Retinal pigment epithelial cell (primary cell): ENCODE measurements at places on chromosomes 5 and 9.

DNA sequence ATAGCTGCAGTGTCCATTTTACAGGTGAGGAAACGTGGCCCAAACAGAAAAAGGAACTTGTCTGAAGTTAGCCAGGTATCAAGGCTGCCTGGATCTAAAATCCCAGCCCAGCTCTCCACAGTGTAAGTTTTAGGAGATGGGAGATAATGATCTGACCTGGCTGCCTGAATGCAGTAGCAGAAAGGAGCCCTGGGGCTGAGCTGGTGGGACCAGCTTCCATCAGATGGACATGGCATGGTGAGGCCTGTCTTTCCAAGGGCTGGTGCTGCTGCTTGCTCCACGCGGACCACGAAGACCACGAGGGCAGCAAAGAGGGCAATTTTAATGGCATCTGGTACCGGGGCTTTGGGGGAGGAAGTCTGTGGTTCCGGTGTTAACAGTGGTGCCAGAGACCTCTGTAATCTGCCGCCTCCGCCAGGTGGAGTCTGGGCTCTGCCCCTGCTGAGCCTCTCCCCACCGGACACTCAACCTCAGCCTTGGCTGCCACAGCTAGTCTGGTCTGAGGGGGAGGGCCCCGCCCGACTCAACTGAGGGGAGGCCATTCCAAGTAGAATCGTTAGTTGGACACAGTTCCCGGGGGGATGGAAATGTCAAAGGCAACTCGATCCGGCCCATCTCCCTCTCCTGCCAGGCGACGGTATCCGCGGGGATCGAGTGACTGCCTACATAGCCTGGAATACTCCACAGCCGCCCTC is 650 bp downstream of the MYORG start:
- no peak for DNase-seq

DNA sequence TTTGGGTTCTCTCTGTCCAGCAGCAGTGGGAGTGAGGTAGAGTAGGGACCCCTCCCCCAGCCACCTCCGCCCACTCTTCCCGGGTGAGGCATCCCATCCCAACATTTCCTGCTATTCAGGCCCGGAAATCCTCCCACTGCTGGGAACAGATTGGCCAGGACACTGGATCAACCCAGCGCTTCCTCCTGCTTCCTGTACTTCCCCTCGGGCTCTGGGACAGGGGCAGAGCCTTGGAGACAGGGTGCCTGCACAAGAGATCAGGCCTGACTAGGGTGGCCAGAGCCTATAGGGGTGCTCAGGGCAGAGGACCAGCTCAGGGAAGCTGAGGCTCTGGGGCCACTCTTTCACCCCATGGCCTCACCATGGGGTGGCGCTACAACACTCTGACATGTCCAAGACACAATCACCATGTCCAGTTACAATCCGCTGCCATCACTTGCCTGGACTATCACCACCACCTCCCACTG is 14.5 kb downstream of the SH2D3C start:
- DNase-seq, result no peak

- DNase-seq, result no peak
These were observed 37.3 kb downstream of the PCDH1 start for GRCh38 chr5:141840826-141841360.

DNA sequence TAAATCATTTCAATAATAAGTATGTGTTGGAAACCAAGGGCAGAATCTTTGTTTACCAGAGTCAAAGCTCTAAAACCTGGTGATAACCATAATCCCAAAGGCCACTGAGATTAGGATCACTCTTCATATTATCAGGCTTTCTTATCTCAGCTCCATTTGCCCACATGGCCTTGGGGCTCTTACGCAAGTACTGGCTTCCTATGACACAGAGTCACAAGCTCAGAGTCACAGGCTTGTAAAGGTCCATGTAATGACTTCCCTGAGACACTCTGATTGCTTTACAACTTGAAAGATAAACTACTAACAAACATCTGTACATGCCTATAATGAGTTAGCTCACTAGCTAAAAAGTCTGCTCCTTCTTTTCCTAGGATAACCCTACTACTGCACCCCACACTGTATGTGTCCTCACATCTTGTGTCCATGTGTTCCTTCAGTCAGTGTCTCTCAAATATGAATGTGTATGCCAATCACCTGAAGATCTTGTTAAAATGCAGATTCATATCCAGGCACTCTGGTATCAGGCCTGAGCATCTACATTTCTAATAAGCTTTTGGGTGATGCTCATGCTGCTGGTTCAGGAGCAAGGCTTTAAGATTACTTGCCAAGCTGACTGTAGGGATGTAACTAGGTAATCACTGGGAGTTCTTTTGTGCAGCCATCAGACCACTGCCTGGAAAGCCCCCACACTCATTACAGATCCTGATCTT is 28.4 kb downstream of the SEMA6A start:
- no peak for DNase-seq

- DNase-seq, result no peak
These were observed 1829.6 kb upstream of the NUDT12 start for GRCh38 chr5:105392122-105392709.

DNA sequence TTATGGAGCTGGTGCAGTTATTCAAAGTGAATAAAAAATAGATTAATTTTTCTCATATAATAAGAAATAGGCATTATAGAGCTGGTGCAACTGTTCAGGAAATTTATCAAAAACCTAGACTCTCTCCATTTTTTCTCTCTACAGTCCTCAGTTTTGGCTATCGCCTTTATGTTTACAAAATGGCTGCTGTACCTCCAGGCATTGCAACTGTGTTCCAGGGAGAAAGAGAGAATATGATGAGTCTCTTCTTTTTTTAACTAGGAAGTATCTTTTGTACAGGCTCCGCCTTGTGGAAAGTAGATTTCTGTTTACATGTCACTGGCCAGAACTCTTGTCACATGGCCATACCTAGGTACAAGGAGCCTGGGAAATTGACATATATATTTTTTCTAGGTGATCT is 3.1 kb upstream of the TGFBR1 start:
- DNase-seq, result no peak

DNA sequence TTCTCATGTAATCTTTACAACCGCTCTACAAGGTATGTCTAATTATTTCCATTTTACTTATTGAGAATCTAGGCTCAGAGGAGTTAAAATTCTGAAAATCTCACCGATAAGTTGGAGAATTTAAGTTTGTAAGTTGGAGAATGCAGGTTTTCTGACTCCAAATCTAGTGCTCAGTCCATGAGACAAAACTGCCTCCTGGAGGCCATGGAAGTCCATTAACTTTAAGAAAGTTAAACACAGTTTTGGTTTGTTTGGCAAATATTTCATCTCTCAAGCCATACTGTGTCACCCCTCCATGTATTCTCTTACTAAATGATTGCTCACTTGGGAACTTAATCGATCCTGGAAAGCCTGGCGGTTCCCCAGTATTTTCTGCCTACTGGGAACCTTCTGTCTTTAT is 52.6 kb downstream of the INIP start:
- no peak for DNase-seq

DNA sequence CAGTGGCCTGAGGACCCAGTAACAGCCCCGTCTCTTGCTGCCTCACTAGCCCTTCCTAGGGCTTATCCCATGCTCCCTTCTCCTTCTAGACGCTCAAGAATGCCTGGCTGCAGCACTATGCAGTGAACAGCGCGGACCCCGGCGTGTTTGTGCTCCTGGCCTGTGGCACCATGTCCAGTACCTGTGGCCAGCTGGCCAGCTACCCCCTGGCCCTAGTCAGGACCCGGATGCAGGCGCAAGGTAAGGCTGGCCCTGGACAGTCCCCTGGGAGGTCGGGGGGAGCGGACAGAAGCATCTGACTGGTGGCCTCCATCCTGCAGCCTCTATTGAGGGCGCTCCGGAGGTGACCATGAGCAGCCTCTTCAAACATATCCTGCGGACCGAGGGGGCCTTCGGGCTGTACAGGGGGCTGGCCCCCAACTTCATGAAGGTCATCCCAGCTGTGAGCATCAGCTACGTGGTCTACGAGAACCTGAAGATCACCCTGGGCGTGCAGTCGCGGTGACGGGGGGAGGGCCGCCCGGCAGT is 20.5 kb downstream of the PTGES2 start:
- no peak for DNase-seq

GRCh38 chr9:135067096-135067710 is 20.3 kb upstream of the OLFM1 start:
- DNase-seq, result no peak

DNA sequence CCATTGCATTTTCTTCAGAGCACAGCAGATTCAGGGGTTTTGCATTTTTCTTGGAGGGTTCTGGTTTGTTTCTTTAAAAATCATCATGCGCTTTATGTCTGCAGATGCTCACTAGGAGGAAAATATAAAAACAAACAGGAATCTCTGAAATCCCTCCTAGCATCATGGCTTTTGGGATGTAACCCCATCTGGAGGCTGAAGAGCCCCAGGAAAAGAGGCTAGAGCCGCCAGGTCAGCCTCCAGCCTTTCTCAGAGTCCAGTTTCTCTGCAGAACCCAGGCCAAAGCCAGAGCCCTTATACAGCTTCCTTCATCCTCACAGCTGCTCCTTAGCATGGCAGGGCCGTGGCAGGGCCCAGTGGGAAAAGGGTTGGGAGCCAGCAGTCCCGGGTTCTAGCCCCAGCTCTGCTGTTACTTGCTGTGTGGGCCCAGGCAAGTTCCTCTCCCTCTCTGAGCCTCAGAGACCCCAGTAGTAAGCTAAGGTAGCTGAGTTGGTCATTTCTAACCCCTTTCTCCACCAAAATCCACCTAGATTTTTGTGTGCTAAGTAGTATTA is 62.1 kb downstream of the PAX5 start:
- no peak for DNase-seq

DNA sequence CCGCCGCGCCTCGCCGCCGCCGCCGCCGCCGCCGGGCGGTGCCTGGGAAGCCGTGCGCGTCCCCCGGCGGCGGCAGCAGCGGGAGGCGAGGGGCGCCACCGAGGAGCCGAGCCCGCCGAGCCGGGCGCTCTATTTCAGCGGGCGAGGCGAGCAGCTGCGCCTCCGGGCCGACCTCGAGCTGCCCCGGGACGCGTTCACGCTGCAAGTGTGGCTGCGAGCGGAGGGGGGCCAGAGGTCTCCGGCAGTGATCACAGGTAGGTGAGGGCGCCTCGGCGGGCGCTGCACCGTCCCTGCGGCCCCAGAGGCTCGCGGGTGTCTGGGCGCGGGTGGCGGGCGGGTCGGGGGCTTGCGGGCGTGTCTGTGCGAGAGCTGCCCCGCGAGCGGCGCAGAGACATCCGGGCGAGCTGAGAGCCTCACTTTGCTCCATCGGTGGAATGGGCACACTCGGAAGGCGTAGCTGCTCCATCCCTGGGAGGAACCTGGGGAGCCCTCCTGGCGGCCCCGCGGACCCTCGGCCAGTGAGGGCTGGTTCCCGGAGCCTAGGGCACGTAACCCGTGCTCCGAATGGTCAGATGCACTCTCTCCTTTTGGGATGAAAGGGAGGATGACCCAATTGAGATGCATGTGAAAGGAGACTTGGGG is 864 bp downstream of the PAPPA start:
- DNase-seq, result no peak
